ENCODE measurements at places on chromosomes 3 and 15.

- DNase-seq = no peak
These were observed 46.9 kb downstream of the KBTBD12 start for GRCh38 chr3:127961963-127962362.

GRCh38 chr15:41689834-41690233 lies 29.6 kb downstream of the MGA start:
- no peak for DNase-seq

DNA sequence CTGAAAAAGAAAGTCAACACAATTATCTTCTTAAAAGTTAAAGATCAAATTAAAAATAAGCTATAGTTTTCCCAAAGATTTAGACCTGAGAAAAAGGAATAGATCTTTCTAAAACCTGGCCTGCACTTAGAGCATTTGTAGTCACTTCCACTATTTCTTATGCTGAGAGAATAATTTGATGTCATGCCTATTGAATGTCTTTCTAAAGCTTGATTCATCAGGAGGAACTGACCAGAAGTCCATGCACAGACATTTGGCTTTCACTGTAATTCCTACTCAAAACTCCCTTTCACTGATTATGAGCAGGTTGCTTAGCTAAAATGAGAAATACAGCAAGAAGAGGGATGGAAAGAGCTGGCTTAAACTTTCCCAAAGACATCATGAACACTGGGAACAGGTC lies 4.3 kb downstream of the GREM1 start:
- DNase-seq = no peak

DNA sequence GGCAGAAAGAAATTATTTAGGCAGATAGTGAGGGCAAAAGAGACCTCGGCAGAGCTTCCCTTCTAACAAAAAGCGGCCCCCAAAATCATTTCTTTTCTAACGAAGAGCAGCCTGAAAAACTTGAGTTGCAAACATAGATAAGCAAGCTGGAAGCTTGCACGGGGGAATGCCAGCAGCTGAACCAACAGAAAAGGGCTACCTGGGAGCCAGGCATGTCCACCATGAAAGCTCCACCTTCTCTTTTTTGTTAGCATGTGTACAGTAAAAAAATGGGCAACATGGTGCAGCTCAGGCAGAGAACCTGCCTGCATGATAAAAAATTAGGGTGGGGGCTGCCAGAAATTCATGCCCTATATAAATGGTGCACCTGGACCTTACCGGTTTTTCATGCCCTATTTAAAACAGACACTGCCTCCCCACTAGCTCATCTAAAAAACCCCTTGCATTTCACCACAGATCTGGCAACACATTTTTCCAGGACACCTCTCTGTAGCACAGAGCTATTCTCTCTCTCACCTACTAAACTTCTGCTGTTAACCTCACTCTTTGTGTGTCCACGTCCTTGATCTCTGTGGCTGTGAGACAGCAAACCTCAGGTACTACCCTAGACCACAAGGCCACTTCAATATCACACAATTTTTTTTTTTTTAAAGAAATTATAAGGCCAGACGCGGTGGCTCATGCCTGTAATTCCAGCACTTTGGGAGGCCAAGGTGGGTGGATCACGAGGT lies 18.7 kb downstream of the SLC33A1 start:
- no peak for DNase-seq

- no peak for DNase-seq
These were observed 68.1 kb downstream of the PFN2 start for GRCh38 chr3:149902498-149903139.

DNA sequence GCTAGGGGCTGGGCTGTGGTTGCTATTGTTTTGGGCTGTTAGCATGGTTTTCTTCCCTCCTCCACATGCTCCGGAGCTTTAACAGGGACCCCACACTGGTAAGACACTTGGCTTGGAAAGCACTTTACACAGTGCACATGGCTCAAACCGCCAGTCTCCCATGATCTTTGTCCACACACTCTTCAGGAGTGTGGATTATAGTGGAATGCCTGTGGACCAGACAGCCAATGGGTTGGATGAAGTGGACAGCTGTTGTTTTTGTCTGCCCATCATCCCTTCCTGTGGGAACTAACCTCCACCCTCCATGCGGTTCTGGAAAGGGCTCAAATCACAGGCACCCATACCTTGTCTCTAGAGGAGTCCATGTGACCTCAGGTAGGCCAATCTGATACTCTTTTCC lies 10.0 kb downstream of the PAQR9 start:
- DNase-seq = no peak

DNA sequence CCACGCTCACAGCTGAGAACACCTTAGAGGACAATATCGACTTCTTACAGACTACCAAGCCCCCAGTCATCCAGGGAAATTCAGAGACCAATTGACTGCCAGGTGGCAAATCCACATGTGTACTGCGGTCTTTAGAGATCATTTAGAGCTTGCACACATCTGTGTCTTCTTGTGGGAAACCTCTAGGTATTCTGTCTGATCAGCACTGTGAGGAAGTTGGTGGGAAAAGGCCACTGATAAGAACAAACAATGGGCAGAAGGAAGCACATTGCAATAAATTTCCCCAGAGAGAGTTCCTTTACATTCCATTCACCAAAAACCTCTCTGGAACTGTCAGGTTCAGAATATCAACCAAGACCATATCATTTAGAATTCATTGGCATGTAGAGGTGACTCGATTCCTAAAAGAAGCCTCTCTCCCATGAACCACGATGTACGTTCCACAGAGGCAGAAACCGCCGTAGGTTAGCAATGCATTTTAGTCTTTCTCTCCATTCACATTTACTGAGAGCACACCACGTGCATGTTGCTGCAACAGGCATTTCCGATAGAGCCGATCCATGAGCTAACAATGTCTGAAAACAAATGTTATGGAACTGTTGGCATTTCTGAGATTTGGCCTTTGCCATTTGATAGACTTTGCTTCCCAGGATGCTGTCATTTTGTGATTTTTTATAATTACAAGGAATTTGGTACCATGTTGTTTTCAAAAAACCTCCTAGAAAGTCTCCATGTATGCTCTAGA lies 287.3 kb upstream of the TPRG1 start:
- no peak for DNase-seq

DNA sequence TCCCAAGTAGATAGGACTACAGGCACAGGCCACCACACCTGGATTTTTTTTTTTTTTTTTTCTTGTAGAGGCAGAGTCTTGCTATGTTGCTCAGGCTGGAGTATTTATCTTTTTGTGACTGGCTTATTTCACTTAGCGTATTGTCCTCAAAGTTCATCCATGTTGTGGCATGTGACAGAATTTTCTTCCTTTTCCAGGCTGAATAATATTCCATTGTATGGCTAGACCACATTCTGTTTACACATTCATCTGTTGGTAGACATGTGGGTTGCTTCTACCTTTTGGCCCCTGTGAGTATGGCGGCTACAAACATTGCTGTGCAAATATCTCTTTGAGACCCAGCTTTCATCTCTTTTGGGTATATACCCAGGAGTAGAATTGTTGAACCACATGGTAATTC lies 160.2 kb upstream of the SMAD3 start:
- no peak for DNase-seq

DNA sequence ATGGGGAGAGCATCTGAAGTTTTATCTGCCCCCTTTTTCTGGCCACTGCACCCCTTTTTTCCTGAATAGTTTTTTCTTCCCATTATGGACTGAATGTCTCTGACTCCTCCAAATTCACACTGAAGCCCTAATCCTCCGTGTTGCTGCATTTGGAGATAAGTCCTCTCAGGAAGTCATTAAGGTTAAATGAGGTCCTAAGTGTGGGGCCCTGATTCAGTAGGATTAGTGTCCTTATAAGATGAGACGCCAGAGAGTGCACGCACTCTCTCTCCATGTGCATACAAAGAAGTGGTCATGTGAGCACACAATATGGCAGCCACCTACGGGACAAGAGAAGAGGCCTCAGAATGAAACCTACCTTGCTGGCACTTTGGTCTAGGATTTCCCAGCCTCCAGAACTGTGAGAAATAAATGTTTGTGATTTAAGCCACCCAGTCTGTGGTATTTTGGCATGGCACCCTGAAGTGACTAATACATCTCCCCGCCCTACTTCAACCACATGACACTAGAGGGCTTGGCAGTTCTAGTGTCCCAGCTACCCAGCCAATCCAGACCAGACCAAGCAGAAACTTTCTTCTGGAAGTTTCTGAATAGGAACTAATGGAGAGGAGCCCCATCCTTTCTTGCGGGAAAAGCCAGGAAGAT lies 191.3 kb downstream of the PDE8A start:
- no peak for DNase-seq

DNA sequence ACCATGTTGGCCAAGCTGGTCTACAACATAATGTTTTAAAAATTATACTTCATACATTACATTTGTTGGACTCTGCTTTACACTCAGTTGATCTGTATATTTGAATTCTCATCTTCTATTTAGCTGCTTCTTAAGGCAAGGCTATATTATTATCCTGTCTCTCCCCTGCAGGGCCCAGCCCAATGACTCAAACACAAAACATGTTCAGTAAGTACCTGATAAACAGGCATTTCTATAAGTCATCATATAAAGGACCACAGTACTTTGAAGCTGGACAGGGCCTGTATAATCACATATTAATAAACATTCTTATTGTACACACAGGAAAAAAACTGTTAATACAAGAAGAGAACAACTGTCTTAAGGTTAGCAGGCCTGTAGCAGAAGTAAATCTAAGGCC lies 36.2 kb downstream of the NGLY1 start:
- no peak for DNase-seq

DNA sequence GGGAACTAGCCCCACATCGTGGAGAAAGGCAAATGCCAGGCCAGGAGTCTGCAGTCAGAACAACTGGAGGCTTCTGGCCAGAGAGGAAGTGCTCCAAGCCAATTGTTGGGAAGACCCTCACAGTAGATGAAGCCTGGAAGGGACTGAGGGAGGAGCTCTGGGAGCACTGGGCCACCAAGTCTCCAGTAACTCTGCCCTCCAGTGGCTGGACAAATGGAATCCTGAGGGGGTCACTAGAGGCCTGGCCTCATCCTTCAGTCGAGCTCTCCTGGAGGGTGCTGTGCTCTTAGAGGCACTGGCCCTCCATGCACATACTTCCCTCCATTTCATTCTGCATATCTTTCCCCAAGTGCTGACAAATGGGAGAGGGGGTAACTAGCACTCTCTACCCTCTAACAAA lies 103.0 kb downstream of the MYLK start:
- no peak for DNase-seq

DNA sequence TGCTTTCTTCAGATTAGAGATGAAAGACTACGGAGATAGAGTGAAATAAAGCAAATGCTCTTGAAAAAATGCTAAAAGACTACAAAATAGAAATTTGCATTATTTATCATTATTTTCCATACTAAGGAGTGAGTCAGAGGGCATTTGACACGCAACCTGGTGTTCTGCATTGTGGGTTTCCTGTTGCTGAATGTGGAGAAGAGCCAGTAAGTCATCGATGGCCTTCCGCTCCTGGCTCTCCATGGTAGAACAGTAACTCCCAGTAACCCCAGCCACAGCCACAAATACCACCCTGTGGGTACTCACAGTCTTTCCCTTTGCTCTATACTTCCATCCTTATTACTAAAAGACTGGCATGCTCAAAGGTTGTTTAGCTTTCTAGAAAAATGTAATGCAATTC lies 61.5 kb downstream of the CGGBP1 start:
- DNase-seq = no peak

- no peak for DNase-seq
These were observed 212.8 kb upstream of the RORA start for GRCh38 chr15:61441891-61442290.

DNA sequence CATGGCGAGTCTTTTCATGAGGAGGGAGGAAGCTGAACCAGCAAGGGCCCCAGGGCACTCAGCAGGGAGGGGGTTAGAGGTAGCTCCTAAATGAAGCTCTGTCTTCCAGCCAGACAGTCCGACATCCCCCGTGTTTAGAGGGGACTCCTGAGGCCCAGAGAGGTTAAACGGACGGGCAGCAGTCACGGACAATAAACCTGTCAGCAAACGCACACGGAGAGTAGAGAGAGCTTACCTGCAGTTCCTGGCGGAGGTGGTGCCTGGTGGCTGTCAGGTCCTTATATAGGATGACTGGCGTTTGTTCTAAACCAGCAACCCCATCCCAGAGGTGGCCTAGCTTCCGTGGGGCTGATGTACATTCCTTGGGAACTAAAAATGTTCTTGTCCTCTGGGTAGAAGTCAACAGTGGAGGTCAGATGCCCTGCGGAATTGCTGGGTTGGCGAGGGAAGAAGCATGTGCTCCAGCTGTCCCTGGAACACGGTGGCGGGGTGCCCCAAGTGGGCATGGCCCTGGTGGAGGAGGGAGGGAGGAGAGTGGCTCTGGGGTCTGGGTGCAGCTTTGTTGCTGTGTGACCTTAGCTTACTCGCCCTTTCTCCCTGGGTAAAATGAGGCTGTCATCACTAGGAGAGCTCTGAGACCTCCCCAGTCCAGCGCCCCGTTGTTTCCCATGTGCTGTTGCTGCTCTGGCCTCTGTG lies 2.1 kb downstream of the GHRL start:
- no peak for DNase-seq

DNA sequence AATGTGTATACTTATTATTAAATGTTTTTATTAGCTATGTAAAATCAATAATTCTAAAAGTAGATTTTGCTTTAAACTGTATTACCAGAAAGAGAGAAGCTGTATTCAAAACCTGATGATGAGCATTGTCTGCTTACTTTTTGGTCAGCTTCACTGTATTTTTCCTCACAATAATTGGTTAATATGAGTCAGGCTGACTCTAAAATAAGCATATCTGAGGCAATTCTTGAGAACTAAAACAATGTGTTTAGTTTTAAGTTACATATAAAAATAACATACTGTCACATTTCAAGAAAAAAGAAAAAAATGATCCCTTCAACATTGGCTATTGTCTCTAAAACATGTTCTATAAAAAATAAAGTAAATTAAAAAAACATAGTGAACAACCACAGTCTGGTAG lies 66.1 kb downstream of the EPHA3 start:
- DNase-seq = no peak

DNA sequence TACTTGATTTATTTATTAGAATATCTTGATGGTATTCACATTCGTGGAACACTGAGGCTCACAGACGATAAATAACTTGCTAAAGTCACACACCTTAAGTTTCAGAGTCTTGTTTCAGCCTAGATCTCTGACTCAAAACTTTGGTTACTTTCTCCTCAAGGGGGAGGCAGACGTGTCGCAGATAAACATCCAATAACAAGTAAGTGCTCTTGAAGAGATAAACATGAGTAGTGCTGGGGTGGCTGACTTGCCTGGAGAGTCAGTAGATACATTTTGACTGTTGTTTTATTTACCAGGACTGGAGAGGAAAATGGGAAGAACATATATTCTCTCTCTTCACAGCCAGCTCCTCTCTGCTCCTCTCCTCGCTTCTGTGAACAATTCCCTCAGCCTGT lies 31.3 kb downstream of the FBXO45 start:
- no peak for DNase-seq

GRCh38 chr15:66638377-66638776 lies 63.7 kb upstream of the SMAD6 start:
- DNase-seq = no peak

Data from right hindlimb (tissue), 1 donor.